MG63 (cell line): ENCODE measurements at places on chromosomes 13 and 19. TPM values are rescaled to one million over a fixed set of nuclear protein-coding genes. Genes with fewer than 3 reads are reported as not detected.

ZNF470 gene
- 0.25 and 0.33 TPM in 2 replicates for total RNA-seq

UBE2L5 gene
- not detected in 2 replicates for total RNA-seq

IZUMO2 gene
- total RNA-seq, result not detected in 2 replicates

CGB8 gene
- total RNA-seq, result not detected in 2 replicates

EID2B gene
- 4.0 and 5.5 TPM in 2 replicates for total RNA-seq

PALM3 gene
- not detected in 2 replicates for total RNA-seq

POMP gene
- 76.1 and 127 TPM in 2 replicates for total RNA-seq

ZNF582 gene
- not detected in 2 replicates for total RNA-seq

SELENOW gene
- 79.0 and 246 TPM in 2 replicates for total RNA-seq

WASF3 gene
- total RNA-seq, result 6.0 and 11.4 TPM in 2 replicates

ADGRE3 gene
- total RNA-seq, result not detected in 2 replicates

NTF4 gene
- not detected in 2 replicates for total RNA-seq

SKA3 gene
- total RNA-seq, result 13.3 and 18.5 TPM in 2 replicates

SMAD9 gene
- 7.0 and 7.6 TPM in 2 replicates for total RNA-seq

HSPB6 gene
- not detected in 2 replicates for total RNA-seq

ENOX1 gene
- 1.5 and 2.4 TPM in 2 replicates for total RNA-seq

SYCN gene
- not detected in 2 replicates for total RNA-seq

STOML3 gene
- not detected in 2 replicates for total RNA-seq

ZNF649 gene
- total RNA-seq, result 6.6 and 7.4 TPM in 2 replicates

ODAD3 gene
- total RNA-seq, result 0.22 and 2.0 TPM in 2 replicates

CD33 gene
- total RNA-seq, result 0.22 and 3.8 TPM in 2 replicates

FGF22 gene
- not detected in 2 replicates for total RNA-seq

FOXO1 gene
- 1.7 and 2.4 TPM in 2 replicates for total RNA-seq

TNFSF11 gene
- total RNA-seq, result not detected in 2 replicates

ZNF682 gene
- 1.1 and 2.9 TPM in 2 replicates for total RNA-seq

CELF5 gene
- total RNA-seq, result not detected in 2 replicates

GGN gene
- total RNA-seq, result not detected in 2 replicates

NFIX gene
- 53.9 and 78.0 TPM in 2 replicates for total RNA-seq

NEK3 gene
- 6.7 and 6.9 TPM in 2 replicates for total RNA-seq

SERTAD1 gene
- 19.1 and 35.3 TPM in 2 replicates for total RNA-seq

FCAR gene
- total RNA-seq, result 0.95 TPM in 1 of 2 replicates, not detected in the other

LRFN3 gene
- 2.3 and 2.9 TPM in 2 replicates for total RNA-seq

FUT1 gene
- 0.07 and 0.16 TPM in 2 replicates for total RNA-seq

CDKN2D gene
- total RNA-seq, result 24.9 and 43.3 TPM in 2 replicates

KIR2DL4 gene
- total RNA-seq, result not detected in 2 replicates

ZNF99 gene
- not detected in 2 replicates for total RNA-seq

IGSF23 gene
- 3.0 TPM in 1 of 2 replicates, not detected in the other for total RNA-seq

RELB gene
- total RNA-seq, result 8.5 and 16.8 TPM in 2 replicates

SHC2 gene
- not detected in 2 replicates for total RNA-seq

ZNF154 gene
- total RNA-seq, result not detected in 2 replicates

IFNL1 gene
- not detected in 2 replicates for total RNA-seq
